Neural crest cell (in vitro differentiated cells): ENCODE measurements at places on chromosomes 13 and 19.

DNA sequence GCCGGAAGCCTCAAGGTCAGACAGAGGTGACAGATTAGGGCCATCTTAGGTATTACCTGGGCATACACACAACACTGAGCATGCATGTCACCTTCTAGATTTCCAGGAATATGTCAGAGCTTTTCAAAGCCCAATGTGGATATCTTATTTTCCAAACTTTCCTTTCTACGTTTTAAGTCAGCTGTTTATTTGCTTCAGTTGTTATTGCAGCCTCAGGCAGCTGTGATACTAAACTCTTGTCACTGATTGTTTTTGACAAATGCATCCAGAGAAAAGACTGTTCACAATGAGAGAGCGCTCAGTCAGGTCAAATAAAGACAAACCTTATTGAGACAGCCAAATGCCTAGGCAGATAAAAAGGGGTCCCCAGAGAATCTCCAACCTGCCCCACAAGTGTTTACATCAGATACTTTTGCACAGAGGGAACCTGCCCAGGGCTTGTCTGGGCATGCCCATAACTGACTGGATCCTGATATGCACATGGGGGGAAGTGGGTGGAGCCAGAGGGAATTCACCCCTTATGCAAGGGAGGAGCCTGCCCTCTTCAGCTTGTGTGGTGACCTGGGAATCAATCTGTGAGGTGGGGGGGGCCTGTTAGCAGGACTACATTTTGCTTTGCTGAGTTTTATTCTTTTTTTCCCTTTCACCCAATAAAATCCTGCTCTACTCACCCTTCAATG, 28.5 kb downstream of the MED4 start:
- no peak for DNase-seq

DNA sequence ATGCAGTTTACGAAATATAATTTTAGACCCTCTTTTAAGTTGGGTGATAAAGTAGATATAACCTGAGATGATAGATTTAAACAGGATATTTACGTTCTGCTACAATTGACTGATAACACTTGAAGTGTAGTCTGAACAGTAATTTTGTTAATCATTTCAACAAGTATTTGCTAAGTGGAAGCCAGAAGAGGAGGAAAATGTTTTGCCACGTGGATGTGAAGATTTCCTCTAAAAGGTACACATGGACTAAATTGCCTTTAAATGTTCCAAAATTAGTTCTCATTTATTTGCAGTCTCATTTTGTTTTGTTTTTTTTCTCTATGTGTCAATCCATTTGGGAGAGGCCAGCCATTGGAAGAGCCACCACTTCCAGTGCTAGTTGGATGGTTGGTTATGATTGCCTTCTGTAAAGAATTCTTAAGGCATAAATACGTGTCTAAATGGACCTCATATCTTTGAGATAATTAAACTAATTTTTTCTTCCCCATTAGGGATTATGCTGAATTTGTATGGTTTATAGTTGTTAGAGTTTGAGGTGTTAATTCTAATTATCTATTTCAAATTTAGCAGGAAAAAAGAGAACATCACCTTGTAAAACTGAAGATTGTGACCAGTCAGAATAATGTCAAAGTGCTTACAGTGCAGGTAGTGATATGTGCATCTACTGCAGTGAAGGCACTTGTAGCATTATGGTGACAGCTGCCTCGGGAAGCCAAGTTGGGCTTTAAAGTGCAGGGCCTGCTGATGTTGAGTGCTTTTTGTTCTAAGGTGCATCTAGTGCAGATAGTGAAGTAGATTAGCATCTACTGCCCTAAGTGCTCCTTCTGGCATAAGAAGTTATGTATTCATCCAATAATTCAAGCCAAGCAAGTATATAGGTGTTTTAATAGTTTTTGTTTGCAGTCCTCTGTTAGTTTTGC, 2.8 kb downstream of the MIR17HG start:
- DNase-seq = no peak

- no peak for DNase-seq
Observed at GRCh38 chr13:51728972-51729371, 75.0 kb downstream of the DHRS12 start.

DNA sequence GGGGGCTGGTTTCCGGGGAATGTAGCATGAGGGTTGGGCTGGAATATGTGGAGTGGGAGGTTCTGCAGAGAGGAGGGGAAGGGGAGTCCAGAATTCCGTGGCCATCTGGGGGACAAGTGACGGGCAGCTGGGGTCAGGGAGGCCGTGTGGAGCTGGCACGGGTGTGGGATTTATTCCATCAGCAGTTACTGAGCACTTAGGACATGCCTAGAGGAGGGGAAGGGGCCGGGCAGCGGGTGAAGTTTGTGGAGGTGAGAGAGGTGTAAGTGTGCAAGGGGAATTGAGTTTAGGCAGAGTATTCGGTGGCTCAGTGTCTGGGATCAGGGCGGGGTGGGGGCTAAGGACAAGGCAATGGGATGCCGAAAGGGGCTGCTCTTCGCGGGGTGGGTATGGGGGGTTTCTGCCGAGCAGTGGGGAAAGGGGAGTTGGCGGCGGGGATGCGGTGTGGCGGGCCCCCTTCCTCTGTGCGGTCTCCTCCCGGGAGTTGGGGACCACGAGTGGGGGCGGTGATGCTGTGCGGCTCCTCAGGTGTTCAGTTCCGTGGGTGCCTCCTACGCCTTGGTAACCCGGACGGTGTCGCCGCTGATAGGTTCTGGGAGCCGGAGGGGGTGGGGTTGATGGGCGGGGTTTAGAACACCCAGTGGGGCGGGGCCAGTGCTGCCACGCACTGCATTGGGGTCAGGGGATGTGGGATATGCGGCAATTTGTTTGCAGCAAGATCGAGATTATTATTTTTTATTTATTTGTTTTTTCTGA, 5.4 kb downstream of the CCDC61 start:
- no peak for DNase-seq

- DNase-seq = no peak
Observed at GRCh38 chr13:78060966-78061365, 142.3 kb upstream of the EDNRB start.

- DNase-seq = no peak
Observed at GRCh38 chr13:111187960-111188541, 72.9 kb downstream of the ARHGEF7 start.

DNA sequence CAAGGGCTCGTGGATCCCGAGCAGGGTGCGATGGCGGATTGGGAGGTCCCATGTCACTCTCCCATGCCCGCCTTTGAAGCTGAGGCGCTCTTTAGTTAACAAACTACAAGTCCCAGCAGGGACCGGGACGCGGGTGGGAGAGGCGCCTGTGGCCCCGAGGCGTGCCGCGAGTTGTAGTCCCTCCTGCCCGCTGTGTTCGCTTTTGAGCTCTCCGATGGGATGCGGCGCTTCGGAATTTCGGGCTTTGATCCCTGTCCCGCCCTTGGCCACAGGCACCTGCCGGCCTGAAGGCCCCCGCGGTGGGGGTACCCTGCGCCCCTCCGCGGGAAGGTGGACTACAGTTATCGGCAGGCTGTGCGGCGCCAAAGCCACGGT, 11.0 kb downstream of the CYTH2 start:
- DNase-seq = no peak

DNA sequence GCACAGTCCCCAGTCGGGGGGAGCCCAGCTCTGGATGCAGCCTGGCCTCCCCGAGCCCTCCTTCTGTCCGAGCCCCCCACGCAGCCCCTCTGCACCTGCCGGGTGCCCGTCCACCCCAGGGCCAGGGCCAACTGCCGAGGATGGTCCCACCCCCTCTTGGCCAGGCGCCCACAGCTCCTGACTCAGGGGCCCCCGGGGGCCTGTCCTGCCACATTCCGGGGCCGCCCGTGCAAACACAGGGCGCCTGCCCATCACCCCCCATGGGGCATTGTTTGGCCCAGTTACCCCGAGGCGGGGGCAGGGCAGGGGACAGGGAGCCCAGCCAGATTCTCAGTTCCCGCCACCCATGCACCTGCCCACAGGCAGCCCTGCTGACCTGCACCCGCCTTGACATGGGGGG, 5.3 kb upstream of the TCF3 start:
- DNase-seq = no peak

DNA sequence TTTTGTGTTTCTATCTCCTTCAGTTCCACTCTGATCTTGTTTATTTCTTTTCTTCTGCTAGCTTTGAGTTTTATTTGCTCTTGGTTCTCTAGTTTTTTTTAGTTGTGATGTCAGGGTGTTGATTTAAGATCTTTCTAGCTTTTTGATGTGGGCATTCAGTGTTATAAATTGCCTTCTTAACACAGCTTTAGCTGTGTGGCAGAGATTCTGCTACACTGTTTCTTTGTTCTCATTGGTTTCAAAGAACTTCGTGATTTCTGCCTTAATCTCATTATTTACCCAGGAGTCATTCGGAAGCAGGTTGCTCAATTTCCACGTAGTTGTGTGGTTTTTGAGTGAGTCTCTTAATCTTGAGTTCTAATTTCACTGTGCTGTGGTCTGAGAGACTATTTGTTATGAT, 251.7 kb upstream of the HTR2A start:
- DNase-seq = no peak

- no peak for DNase-seq
Observed at GRCh38 chr13:39836038-39836437, 180.6 kb downstream of the COG6 start.

DNA sequence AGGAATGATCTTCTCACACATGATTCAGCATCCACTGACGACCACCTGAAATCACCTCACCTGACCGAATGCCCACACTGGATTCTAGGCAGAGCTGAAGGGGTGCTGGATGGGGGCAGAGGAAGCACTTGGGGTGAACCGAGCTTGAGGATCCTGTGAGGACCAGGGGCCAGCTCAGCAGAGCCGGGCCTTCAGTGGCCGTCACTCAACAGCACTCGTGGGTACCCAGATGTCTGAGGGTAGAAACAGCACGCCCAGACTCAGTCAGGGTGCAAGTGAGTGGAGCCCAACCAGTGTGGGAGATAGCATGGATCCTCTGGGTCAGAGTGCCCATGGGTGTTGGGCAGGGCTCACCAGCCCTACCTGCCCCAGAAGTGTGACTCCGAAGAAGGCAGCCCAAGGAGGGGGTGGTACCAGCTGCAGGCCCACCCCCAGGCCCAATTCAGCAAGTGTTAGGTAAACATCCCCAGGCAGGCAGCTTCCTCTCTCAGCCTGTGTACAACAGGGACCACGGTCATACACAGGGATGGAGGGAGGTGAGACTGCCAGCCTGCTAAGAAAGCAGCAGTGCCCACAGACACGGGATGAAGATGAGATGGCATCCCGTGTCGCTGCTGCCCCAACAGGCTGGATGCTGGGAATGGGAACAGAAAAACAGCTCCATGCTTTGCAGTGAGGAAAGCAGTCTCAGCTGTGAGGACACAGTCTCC, 16.6 kb downstream of the GJA3 start:
- no peak for DNase-seq

DNA sequence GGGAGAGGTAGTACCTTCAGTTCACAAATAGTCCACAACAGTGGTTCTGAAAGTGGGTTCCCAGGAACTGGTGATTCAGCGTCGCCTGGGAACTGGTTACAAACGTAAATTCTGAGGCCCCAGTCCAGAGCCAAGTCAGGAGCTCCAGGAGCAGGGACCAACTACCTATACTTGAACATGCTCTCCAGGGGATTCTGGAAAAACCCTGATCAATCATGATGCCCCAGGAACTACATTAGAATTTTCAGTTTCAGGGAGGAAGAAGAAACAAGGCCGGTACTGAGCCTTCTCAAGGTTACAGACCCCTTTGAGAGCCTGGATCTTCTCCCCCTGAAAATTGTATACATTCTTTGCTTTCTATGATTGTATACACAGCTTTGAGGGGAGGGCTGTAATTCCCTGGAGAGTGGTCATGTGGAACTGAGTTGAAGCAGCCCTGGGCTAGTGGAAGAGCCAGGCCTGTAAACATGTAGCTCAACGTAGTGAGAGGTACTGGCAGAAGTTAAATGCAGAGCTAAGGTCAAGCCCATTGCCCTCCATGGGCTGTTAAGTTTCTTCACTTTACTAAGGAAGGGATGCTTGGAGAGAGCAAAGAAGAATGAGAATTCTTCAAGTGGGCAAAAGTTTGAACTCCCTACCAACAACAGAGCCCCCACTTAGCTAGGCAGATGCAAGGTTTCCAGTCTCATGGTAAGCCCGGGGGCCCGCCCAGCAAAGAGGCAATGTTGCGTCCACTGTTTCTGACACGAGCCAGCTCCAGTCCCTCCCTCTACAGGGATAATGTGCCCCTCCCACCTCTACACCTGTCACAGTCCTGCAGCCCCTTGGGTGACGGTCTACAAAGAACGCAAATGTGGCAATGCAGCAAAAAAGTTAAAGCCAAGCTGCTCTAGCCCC, 17.0 kb downstream of the DOCK9 start:
- DNase-seq = no peak

DNA sequence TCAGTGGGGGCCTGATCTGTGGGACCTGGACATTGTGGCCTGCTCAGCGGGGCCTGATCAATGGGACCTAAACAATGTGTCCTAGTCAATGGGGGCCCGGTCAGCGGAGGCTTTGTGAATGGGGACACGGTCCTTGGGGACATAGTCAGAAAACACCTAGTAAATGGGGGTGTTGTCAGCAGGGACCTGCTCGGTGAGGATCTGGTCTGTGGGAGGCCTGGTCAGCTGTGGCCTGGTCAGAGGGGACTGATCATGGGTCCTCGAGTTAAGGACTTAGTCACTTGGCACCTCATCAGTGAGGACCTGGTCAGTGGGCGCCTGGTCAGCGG, 44.5 kb upstream of the TPM4 start:
- DNase-seq = no peak

- no peak for DNase-seq
Observed at GRCh38 chr13:22017226-22017625, 346.4 kb downstream of the FGF9 start.

GRCh38 chr13:94331281-94331680, 148.2 kb downstream of the DCT start:
- DNase-seq = no peak

DNA sequence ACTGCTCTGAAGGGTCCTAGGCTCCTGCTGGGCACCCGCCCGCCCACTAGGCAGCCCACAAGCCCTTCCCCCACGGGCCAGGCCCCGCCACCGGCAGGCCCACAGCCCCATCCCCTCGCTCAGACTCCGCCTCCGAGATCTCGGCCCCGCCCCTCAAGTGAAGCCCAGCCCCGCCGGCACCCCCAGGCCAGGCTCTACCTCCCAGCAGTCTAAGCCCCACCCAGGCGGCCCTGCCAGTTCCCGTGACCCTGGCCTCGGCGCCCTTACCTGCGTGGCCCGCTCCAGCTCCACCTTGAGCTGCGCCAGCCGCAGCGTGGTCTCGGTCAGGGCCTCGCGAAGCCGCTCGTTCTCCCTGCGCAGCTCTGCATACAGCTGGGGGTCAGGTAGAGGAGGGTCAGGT, 16.3 kb downstream of the EPS8L1 start:
- DNase-seq = peak; percentile 39

GRCh38 chr19:50626011-50626410, 13.7 kb downstream of the SYT3 start:
- DNase-seq = no peak

- no peak for DNase-seq
Observed at GRCh38 chr13:73171926-73172325, 113.1 kb downstream of the KLF5 start.

GRCh38 chr19:39398297-39398864, 7.2 kb downstream of the MED29 start:
- no peak for DNase-seq

GRCh38 chr13:59404331-59404730, 759.4 kb downstream of the DIAPH3 start:
- no peak for DNase-seq

DNA sequence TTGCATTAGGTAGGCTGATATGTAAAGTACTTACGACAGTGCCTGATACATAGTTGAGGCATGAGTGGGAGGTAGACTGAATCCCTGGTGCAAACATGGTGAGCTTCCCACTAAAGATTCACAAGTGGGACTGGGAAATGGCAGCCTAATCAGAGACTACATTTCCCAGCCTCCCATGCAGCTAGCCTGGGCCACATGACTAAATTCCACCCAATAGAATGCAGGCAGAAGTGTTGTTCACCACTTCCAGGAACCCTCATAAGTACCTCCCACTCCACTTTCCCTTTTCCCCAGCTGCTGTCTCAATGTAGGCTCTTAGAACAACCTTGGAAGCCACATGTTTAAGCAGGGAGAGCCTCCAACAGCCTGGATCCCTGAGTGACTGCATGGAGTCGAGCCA, 104.9 kb downstream of the CACNA1A start:
- DNase-seq = no peak
